ENCODE measurements at places on chromosomes 11 and 22. TPM values are rescaled to one million over a fixed set of nuclear protein-coding genes. Genes with fewer than 3 reads are reported as not detected.

KRTAP5-9 gene
- not detected for total RNA-seq

C11orf42 gene
- total RNA-seq = not detected

MS4A12 gene
- total RNA-seq = not detected

DDT gene
- 166 TPM for total RNA-seq

Measured in pericardium fibroblast (primary cell).